GM18507 (cell line): ENCODE measurements at places on chromosomes 7 and 10.

DNA sequence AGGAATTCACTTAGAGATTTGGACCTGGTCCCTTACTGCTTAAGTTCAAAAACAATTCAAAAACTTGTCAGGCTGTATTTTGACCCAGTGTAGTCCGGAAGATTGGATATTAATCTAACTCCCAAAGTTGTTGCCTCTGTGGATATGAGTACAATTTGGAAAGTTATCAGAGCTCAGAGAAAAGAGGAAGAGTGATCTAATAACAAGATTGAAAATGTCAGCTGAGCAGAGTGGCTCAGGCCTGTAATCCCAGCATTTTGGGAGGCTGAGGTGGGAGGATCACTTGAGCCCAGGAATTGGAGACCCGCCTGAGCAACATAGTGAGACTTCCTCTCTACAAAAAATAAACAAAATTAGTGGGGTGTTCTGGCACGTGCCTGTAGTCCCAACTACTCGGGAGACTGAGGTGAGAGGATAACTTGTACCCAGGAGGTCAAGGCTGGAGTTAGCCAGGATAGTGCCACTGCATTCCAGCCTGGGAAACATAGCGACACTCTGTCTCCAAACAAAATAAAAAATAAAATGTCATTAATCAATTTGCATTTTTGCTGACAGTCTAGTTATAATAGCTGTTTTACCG is 3.2 kb upstream of the ASCC1 start:
- DNase-seq, result no peak

DNA sequence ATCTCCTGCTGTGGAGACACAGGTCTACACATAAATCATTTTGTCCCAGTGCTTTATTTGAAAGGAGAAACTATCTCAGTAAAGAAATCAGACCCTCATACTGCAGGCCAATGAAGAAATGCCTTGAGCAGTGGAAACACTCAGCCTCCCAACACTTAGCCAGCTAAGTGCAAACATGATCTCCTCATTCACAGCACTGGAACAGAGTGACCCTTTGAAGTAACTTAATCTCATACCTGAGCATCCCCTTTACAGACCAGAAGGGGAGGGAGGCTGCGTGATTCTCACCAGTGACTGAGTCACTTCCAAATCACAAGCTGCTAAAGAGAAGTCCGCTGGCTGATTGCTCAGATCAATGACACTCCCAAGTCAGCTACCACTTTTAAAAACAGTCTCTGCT is 4.5 kb downstream of the CHST15 start:
- DNase-seq, result no peak

GRCh38 chr7:117338020-117338419 is 15.2 kb upstream of the WNT2 start:
- DNase-seq, result no peak

DNA sequence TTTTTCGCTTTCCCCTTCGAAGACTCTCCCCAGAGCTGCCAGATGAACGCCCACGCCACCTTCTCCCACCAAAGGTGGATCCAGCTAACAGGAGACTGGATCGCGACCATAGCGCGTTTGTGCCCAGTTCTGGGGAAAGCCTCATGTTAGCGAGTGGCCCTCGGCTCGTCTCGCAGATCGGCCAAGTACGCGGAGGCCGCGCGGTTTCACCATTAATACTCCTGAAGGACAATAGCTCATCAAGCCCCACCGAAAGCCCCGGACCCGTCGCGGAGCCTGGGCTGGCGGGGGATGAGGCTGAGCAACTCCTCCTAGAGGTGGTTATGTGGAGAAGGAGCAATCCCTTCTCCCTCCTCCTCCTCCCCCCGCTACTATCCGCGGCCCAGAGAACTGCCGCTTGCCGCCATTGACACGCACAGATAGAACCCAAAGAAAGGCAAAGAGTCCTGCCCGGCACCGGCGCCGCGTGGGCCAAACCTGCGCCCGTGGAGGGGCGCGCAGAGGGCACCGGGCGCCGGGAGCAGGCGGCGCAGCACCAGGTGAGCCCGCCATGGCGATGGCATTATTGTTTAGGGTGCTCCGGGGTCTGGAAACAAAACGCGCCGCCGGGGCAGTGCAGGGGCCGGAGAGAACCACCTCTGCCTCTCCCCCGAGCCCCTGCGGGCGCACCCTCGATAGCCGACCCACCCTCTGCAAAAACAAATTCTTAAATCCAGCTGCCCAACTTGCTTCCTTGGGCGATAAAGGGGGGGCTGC is at the start of gene MACROH2A2:
Gene MACROH2A2, plus strand, starts transcription at position 385 of the 756 bp plus-strand sequence. CDS start 22,813 bp downstream, outside the sequence.
- no peak for DNase-seq

GRCh38 chr10:11679946-11680345 is 62.2 kb upstream of the ECHDC3 start:
- no peak for DNase-seq
